Fibroblast of skin of right quadriceps (primary cell): ENCODE measurements at places on chromosomes 6 and 20.

DNA sequence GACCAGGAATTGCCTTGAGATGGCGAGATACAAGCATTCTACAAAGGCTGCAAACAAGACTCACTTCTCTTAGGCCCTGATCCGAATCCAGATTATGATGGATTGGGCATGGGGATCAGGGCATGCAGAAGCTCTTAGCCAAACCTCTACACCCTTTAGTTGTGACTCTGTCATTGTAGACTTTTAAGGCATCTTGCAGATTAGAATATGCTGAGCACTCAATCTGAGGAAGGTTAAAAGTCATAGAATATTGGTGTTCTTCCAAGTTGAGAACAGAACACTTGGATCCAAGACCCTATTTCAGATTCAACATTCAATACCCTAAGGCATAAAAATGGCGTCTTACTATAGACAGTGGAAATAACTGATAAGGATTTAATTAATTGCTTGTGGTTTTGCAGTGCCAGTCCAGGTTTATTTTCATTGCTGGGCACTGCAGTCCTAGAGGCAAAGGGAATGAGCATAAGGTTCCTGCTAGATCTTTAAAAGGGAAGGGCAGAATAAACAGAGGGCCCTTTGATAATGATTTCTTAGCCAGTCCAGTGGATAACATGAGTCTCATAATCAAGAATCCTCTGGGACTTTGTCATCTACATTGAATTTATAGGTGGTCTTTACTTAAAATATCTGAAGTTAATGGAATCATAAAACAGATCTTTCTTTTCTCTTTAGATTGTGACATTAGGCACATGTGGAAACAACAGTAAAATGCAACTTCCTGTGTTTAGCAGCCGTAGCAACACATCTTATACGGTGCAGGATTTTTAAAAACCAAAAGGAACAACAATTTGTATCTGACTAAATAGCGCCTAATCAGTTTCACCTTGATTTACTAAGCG is 17.6 kb downstream of the PHACTR2 start:
- no peak for DNase-seq

DNA sequence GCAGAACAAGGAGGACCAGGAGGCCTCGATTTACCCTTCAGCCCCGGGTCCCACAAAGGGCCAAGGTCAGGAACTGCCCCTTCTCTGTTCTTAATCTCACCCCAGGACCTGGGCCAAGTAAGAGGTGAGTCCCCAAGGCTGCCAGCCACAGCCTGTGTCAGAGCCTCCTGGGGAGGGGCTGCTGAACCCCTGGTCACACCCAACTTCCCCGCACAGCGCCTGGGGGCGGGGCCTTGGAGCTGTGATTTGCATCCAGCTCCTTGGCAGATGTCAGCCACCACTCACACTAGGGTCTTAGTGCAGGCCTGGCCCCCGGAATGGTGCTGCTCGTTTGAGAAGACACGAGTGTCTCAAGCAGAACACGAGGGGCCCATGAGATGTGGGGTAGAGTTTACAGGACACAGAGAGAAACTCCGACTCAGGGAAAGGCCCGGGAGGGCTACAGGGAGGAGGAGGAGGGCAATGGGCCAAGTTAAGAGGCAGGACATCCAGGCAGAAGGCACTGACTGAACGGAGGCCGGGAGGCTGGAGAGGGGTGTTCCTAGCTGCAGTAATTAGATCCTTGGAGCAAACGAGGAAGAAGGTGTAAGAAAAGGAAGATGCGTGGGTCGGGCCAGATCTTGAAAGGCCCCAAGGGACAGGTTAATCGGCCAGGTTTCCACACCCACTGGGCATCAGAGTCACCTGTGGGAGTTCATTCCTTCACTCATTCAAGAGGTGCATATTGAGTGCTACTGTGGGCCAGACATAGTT is 26.9 kb downstream of the ZBP1 start:
- DNase-seq: no peak

- no peak for DNase-seq
Observed at GRCh38 chr20:38260378-38261053, at the start of gene KIAA1755. Gene KIAA1755, minus strand, starts transcription at chr20:38260735. Its CDS starts 235 bp downstream, at chr20:38260500.

- no peak for DNase-seq
Observed at GRCh38 chr6:99114769-99115406, 167.1 kb upstream of the FBXL4 start.

- peak; percentile 85 for DNase-seq
Observed at GRCh38 chr6:43865932-43866645, 96.1 kb downstream of the VEGFA start.

DNA sequence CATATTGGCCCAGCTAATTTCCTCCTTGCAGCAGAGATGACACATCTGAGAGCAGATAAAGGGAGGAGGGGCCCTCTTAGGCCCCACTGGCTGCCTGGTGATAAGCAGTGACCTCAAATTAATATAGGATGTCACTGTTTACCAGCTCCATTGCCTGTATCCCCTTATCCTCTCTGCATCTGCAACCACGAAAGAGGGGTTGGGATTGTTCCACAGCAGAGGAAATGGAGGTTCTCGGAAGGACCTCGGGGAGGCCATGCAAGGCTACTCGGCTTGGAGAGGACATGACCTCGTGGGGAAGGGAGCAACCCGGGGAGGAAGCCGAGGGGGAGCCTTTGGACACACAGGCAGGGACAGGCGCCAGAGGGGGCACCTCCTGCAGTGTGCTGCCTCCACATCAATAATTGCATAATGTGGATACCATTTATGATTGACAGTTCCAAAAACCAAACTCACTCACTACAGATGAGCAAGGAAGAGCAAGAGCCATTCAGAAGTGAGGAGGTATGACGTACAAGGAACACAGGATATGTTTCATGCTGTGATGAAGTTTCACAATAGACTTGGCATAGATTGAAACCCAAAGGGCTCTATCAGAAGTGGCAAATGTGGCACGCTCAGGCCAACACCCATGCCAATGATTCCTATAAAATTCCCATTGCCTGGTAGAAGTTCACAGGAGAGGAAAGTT is 177.2 kb upstream of the RNF24 start:
- no peak for DNase-seq

DNA sequence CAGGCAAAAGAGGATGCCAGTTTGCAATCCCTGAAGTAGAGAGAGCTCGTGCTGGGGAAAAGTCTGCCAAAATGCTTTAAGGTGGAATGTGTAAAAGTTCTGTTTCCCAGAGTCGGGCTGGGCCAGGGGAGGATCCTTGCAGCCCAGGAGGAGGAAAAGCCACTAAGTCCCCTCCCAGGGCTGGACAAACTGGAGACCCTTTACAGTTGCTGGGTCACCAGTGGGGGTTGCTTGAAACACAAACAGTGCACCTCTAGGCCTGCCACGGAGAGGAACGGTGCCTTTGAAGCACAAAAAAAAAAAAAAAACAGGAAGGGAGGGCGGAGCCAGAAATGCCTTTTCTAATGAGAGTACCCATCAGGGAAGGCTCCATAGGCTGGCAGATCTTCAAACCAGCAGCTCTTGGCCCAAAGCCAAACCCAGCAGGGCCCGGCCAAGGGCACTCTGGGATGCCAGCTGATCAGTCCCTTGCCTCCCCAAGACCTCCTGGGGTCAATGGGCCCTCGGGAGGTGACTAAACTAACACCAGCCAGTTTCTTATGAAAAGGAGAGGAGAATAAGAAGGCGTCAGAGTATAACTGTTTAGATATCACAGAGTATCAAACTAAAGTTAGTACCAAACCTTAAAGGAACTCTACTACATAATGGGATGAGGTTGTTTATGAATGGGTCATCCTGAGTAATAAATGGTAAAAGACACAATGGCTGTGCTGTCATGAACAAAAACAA is 23.7 kb downstream of the HLA-A start:
- DNase-seq: no peak

- peak; percentile 92 for DNase-seq
Observed at GRCh38 chr6:35089935-35090505, 51.1 kb downstream of the TCP11 start.

GRCh38 chr20:42735539-42735938 is 454.2 kb downstream of the PTPRT start:
- no peak for DNase-seq

- no peak for DNase-seq
Observed at GRCh38 chr20:433300-433975, 25.3 kb downstream of the RBCK1 start.

DNA sequence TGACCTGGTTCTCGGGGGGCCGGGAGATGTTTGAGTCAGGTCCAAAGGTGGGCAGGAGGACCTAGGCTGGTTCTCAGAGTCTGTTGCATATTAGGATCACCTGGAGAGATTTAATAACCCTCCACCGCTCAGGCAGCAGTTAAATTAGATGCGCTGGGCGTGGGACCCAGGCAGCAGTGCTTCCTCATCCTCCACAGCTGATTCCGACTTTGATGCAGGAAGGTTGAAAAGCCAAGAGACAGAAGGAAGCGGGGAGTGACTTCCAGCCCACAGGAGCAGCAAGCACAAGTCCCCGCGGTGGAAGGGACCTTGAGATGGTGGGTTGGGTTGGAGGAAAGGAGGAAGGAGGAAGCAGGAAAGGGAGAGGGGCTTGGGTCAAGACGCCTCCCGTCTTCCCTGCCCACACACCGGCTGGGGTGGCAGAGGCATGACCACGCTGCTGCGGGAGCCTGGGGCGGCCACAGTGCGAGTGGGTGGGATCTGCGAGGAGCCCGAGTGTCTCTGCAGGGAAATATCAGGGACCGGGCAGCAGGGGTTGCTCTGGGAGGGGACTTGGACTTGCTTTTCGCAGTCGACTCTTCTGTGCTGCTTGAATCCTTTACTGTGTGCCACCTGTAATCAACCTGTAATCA is 146.0 kb downstream of the PHACTR3 start:
- DNase-seq: no peak

DNA sequence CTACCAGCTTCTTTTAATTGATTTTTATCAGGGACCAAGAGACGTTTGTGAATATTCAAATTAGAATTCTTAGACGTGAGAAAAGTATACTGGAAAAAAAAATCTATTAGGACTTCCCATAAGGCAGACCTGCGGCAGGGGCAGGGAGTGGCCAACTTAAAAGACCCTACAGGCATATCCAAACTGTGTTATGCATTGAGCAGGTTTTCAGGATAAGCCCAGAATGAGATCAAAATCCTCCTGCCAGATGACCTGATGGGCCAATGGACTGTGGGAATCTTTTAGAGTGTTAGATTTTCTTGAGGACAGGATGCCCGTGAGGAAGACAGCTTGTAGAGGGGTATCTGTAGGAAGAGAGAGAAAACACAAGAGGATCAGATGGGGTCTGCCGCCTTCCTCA is 391.5 kb downstream of the CD83 start:
- DNase-seq: no peak

DNA sequence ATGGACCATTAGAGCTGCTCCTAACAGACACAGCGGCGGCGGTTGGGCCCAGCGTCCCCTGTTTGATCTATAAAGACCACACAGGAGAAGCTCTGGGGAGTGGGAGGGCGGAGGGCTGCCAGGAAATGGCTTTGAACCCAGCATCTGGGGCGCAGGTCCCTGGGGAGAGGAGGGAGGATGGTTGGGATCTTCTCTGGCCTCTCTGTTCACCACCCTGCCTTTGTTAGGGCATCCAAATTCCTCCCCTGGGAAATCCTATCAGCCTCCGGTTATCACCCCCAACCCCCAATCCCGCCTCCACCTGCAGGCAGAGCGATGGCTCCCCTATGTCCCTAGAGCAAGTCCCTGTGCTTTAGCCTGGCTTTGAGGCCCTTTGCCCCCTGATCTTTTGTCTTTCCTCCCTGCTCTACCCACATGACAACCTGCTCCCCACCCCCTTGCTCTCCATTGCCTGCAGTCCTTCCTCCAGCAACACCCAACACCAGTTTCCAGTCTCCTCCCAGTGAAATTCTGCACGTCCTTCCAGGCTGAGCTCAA is 7.1 kb downstream of the XKR7 start:
- DNase-seq: no peak

GRCh38 chr20:22775671-22776139 is 191.3 kb upstream of the FOXA2 start:
- DNase-seq: peak; percentile 37

GRCh38 chr20:62202083-62202395 is 18.0 kb downstream of the HRH3 start:
- DNase-seq: peak; percentile 44

- no peak for DNase-seq
Observed at GRCh38 chr20:37729452-37729851, 35.6 kb downstream of the CTNNBL1 start.

GRCh38 chr6:41371992-41372831 is 36.8 kb downstream of the NCR2 start:
- DNase-seq: peak; percentile 35

- no peak for DNase-seq
Observed at GRCh38 chr6:69866351-69866769, at the start of gene COL19A1. Gene COL19A1, plus strand, starts transcription at chr6:69866556. Its CDS starts 13,012 bp downstream, at chr6:69879568.

- DNase-seq: no peak
Observed at GRCh38 chr20:57657535-57658446, 37.6 kb upstream of the ZBP1 start.

DNA sequence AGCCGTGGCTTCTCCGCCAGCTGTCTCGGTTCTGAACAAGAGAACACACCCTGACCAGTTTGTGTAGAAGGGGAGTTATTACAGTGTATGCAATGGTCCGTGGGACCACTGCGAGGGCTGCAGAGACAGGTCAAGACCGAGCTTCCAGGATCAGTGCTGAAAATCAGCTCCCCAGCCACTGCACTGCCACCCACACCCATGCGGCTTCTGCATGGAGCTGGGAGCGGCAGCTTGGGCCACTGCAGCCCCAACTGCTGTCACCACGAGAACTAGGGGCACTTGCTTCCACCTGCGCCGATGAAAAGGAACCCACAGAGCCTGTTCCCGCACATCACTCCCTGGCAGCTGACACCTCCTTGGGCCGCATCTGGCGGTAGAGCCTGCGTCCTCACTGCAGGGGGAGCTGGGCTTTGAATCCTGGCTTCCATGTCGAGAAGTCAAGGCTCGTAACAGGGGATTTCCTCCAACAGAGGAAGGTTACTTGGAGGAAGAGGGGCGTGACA is 56.2 kb downstream of the TMEM242 start:
- no peak for DNase-seq

- peak; percentile 70 for DNase-seq
Observed at GRCh38 chr20:58630063-58630462, 21.0 kb upstream of the STX16 start.

- DNase-seq: peak; percentile 4
Observed at GRCh38 chr6:55474382-55474781, 104.6 kb downstream of the HMGCLL1 start.

DNA sequence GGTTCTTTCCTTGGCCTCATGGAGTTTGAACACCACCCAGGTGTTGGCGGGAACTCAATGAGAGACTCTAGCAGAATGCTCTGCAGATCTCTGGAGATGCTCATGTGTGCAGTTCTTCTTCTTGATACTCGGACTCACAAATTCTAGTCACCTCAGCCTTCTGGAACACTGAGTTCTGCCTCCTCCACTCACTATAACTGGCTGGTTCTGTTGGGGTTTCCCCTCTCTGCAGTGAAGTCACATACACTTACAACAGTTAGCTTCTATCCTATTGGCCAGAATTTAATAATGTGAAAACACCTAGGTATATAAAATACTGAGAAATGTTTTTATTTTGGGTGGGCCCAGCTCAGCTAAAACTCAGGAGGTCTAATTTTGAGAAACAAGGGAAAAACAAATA is 109.6 kb upstream of the HIVEP1 start:
- DNase-seq: no peak

GRCh38 chr6:90753820-90754643 is 167.2 kb upstream of the MAP3K7 start:
- no peak for DNase-seq

DNA sequence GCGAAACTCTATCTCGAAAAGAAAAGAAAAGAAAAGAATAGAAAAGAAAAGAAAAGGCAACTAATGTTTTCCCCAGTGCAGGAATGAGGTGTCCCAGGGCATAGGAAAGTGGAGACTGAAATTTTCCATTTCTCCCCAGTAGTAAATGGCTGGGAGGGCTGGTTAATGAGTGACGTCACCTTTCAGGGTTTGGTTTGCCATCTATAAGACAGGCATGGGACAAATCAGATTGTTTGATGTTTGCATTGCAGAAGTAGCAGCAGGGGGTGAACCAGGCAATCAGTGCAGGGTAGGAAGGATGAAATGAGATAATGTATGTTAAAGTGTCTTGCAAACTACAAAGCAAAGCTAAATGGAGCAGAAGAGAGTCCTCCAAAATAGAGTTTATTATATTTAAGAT is 533.4 kb downstream of the PKHD1 start:
- DNase-seq: no peak
